Right kidney (tissue), 9 donors: ENCODE measurements at places on chromosomes 1 and 21.

GRCh38 chr1:177981200-177981599, 11.3 kb upstream of the SEC16B start:
- DNase-seq: no peak

DNA sequence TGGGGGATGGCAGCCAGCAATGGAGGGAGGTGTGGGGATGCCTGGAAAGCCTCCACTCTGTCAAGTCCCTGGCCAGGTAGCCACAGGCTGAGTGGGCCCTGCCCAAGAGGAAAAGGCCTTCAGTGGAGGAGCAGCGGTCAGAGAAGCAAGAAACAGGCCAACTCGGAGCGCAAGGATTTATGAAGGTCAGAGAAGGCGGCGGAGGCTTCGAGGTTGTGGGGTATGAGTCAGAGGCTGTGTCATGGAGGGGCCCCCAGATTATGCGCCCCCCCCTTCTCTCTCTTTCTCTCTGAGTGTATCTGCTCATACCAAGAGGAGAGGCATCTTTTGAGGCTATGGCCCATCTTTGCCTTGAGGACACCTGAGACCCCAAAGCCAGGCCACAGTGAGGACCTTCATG, 99.5 kb downstream of the CASZ1 start:
- DNase-seq: no peak

DNA sequence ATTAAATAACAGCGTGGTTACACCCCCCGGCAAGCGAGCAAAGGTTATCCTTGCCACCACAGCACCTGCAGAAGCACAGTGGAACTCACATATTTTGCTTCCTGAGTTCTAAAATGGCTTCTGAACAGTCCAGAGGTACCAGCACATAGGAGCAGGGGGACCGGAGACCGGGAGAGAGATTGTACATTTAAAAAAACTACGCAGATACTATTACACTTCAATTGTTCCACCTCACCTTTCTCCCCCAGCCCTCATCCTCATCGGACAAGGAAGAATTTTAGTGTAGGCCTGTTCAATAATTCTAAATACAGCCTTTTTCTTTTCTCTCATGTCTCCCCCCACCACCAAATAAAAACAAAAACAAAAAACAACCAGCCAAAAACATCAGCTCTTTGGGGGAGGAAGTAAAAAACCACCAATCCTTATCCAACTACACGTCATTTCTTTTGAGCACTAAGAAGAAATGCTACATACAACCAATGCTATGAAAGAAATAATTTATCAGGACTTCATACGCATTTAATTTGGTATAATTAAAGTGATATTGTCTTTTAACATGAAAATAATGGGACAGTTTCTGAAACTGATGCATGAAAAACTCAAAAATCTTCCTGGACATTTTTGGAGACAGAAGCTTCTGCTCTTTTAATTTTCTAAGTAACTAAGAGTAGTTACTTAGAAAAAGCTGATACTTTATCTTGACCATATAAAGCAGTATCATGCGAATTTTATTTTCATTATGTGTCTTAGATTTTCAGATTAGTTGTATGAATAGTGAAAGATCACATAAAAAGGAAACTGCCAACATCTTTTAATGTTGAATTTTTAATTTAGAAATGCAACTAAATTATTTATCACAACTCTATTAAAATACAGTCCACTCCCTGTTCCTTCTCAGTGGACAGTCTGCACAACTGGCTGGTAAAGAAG, 9.1 kb downstream of the CDKN2C start:
- DNase-seq: peak; percentile 56

DNA sequence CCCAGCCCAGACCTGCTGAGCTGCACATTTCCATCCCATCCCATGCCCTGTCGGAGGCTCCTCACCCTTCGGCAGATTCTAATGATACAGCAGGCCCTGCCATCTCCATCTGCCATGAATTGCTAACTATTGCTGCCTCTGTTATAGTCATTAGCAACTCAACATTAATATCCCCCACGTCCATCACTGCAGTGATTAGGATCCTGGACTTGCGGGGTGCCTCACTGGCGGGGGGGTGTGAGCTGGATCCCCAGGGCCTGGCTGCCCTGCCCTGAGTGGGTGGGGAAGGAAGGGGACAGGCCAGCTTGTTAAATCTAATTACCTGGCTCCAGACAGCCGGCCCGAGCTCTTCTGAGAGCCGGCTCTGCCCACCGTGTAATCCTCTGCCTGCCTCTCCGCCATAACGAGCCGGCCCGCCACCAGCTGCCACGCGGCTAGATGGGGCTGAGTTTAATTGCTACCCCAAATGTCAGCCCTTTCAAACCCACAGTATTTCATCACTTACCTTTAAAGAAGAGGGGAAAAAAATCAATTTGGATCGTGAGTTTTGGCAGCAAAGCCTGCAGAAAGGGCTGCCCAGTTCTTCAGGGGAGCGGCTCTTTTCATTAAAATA, 227.3 kb upstream of the CSF3R start:
- DNase-seq: no peak

DNA sequence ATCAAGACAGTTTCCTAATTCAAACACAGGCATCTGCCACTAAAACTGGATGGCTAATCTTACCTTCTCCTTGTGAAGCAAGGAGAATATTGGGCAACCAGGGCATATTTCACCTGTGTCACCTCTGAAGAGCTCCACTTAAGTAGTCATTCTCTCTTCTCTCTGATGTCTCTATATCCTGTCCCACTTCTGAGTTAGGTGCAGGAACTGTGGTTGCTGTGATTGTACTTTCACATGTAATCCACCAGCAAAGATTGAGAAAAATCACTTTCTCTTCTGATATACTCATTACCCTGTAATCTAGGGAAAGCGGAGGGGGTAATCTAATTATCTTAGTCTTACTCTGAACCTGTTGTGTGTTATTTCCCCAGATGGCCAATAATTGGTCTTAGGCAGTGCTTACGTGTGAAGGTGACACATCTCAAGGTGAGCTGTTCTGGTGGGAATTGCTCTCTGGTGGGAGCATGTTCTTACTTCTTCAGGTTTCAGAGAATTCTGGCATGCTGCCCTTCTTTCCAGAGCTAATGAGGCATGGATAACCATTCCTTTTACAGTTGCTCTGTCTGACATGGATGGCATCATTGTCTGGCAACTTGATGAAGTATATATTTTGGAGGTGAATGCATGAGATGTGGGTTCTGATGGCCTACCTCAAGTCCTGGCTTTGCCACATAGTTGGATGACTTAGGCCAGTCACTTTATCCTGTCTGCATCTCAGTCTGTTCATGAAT, 12.0 kb downstream of the XCL2 start:
- DNase-seq: no peak

DNA sequence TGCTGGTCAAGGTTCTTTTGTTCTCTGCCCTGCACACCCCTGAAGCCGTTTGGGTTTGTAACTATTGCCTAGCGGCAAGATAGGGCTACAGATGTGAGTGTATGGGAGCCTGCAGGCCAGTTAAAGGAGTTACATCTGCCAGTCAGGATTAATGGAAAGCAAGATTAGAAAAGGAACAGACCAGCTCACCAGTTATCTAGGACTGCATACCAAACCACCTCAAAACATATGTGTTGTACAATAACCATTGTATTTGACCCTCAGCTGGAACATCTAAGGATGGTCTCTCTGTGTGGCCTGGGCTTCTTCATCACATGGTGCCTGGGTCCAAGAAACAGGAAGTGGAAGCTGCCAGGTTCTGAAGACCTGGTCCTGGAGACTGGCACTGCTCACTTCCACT, 52.5 kb upstream of the FBXO28 start:
- no peak for DNase-seq

DNA sequence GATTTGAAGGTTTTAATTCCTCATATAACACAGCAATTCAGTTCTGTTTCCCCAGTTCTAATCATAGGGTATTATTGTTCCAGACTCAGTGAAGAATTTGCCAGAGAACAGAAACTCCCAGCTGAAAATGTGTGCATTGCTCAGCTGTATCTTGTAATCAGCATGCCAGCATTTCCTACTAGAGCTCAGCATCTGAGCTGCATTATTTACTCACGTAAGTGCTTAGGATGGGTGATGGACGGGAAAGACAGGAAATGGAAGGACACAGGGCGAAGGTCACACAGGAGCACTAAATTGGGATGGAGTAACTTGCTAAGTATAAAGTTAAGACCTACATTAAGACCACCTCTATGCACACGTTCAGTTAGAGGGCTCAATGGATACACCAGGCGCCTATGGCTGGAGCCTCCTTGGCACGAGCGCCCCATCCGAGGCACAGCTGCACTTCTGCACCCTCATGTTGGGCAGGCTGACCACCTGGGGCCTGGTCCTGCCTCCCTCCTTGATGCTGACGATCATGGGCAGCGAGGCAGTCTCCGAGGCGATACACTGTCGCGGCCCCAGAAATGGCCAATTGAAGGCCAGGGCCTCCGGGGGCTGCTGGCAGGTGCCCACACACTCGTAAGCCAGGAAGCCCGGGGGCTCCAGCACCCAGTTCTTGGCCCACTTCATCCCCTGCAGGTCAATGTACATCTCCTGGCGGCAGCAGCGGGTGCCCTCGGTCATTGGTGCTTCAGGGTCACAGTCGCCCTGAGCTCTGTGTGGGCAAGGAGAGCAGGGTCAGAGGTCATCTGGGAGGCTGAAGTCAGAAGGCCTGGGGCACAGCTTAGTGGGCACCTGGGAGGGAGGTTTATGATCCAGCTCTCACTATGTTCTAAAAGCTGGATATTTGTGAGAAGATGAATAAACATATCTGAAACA, 3.7 kb downstream of the LEFTY2 start:
- DNase-seq: no peak

GRCh38 chr1:112818990-112819689, 104.0 kb upstream of the PPM1J start:
- no peak for DNase-seq

- DNase-seq: no peak
These were observed 2.3 kb downstream of the ECE1 start for GRCh38 chr1:21287905-21288514.

DNA sequence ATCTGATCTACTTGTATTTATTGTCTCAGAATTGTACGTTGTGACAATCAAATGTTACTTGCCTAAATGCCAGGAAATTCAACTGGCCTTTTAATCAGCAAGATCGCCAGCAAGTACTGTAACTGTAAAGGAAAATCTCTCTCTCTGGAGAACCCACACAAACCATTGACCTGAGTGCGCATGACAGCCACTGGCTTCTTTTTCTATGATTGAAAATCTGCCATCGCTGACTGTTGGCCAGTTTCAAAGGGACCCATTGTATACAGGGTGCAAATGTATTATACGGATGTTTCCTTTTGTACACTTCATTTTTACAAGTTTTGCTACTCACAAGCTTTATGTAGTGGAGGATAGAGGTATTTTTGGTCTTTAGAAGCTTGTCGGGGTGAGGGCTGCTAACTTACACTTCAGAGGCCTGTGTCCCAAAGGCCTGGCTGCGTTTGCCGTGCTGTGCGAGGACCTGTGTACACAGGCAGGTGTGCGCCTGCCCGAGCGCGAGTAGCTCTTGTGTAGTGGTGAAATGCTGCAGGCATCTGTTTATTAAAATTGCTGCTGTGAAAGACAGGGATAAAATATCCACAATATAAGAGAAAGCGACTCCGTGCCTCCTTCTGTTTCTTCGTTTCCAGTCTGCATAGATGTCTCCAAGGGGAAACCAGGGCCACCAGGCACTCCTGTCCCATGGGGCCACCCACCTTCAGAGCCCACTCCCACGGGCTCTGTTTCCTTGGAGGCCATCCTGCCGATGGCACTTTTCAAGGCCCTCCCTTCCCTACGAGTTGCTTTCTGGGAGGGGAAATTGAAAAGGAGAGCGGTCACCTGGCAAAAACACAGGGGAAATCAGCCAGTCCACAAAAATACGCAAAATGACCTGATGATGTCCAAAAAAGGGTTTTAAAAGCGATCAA, 25.3 kb upstream of the TRAPPC10 start:
- no peak for DNase-seq

DNA sequence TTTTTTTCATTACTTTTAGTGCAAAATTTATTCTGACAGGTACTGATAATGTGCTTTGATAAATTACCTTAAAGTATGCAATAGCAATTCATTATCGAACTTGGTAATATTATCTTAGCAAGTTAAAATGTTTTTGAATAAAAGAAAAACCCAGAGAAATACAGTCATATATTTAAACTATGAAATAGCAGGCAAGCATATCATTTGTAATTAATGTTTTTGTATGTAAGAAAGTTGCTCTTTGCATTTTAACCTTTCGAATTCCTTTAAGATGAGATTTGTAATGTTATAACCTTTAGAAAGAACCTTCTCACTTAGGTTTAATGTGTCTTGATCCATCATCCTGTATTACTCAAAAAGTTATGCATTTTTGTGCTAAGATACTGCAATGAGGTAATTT, 585.6 kb downstream of the PTBP2 start:
- no peak for DNase-seq

DNA sequence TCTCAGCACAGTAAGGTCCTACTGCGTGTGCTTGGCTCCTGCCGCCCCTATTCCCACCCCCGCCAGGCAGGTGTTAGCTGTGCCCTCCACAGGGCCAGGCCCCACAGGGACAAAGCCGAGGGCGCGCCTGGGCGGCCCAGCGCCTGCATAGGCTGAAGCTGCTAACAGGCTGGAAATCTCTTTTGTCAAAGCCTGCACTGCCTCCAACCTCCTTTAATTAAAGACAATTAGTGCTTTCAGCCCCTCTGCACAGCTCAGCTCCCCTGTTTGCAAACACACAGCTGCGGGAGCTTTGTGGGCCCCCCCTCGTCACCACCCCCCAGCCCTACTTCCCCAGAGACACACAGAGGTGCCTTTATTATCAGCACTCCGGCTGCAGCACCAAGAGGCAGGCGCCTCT, 95.9 kb downstream of the EPHB2 start:
- no peak for DNase-seq

- DNase-seq: peak; percentile 9
These were observed 103.6 kb downstream of the RYR2 start for GRCh38 chr1:237145379-237146135.

DNA sequence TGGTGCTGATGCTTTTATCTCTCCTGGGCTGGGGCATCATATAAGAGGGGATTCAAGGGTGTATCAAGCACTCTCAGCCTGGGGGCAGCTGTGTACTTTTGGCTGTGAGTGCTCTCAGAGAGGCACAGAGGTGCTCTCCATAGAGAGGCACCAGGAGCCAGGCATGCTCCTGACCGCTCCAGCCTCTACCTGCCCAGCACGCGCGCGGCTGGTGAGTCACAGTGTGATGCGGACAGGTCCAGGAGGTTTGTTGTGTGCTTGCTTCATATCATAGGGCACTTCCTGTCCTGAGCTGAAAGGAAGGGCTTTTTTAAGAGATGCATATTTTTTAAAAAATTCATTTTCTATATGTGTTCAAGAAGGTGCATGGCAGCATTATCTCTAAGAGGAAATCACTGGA, 93.6 kb upstream of the BCAR3 start:
- no peak for DNase-seq
